ENCODE measurements at places on chromosomes 1 and 21. TPM values are rescaled to one million over a fixed set of nuclear protein-coding genes. Genes with fewer than 3 reads are reported as not detected.
A peak's percentile ranks its signal among the peaks of the same experiment; 100 is the strongest.

Gene PIGR
- total RNA-seq = not detected

Gene PLA2G2A
- total RNA-seq = not detected

Gene MYBPH
- total RNA-seq = 2.8 TPM

Gene ORC1
- total RNA-seq = 15.6 TPM

Gene CDA
- not detected for total RNA-seq

Gene SH3BP5L
- 18.0 TPM for total RNA-seq

Gene OR2M3
- not detected for total RNA-seq

Gene IVL
- not detected for total RNA-seq

GRCh38 chr1:29962831-29963247 lies 726.5 kb downstream of the PTPRU start:
- DNase-seq = no peak

DNA sequence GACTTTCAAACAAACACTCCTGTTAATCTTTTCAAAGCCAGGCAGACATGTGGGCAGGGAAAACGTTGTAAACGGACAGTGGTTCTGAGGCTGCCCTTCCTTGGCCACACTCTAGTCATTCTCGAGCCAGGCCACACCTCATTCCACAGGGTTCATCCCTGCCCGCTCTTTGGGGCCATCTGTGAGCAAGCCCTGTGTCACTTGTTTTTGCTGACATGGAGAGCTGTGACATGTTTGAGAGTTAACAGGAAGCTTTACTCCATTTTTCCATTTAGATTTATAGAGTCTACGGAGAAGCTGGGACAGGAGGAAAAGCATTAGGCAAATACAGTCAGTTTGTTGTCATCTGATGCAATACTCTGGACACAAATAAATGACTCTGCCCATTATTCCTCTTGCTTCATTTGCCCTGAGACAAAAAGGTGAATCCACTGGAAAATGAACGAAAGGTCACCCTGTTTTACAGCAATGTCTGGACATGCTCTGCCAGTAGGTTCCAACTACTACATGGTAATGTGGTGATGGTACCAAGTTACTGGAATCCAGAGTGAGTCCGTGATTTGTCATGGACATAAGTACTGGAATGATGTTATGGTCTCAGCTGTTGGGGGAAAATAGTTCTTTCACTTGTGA lies 126.9 kb downstream of the CLIC6 start:
- DNase-seq = peak; percentile 88

DNA sequence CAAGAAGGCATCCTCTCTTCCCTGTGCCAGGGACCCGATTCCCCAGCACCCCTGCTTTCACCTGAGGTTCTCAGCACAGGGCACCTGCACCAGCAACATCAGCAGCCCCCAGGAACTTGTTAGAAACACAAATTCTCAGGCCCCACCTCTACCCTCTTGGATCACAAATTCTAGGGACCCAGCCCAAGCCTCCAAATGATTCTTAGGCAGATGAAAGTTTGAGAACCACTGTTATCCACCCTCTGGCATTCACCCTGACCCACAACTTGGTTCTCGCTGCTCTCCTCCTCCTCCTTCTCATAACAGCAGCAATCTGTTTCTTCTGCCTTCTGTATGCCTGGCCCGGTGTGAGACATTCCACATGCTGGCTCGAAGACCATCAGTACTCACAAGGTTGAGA lies 60.3 kb upstream of the HIVEP3 start:
- DNase-seq = no peak

DNA sequence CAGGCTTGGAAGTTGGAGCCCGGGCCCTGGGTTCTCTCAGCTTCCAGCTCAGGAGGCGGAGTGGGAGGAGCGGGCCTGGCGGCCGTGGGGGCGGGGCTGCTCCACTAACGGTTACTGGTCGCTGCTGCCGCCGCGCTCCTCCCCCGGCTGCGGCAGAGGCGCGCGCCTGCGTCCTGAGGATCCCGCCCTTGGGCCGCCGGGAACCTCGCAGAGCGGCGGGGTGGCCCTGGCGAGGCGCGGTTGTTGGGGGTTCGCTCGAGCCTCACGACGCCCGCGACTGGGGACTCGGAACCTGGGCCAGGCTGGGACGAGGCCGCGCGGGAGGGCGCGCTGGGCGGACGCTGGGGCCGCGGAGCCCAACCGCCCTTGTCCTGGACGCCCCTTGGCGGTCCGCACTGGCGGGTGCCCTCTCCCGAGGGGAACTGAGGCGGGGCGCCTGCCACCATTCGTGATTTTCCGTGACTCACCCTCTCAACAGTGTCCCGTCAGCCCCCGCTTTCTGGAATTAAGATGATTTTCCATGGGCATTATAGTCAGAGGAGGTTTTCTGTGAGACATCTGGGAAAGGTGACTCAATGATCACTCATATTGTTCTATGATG lies 34.1 kb downstream of the OR2G3 start:
- no peak for DNase-seq

DNA sequence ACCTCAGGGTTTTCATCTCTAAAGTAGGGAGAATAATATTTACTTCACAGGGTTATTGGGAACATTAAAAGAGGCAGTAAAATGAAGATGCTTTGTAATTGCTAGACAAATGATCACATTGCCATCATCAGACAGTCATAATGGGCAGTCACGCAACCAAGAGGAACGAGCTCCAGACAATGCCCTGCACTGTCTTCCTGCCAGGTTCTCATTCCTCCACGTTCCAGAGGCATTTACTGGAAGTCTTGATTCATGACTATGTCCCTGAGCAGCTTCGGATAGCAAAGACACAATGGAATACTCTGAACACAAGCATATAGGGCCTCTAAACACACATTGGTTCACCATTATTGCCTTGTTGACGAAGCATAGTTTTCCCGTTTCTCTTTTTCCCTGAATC lies 389.7 kb downstream of the NTNG1 start:
- DNase-seq = no peak

DNA sequence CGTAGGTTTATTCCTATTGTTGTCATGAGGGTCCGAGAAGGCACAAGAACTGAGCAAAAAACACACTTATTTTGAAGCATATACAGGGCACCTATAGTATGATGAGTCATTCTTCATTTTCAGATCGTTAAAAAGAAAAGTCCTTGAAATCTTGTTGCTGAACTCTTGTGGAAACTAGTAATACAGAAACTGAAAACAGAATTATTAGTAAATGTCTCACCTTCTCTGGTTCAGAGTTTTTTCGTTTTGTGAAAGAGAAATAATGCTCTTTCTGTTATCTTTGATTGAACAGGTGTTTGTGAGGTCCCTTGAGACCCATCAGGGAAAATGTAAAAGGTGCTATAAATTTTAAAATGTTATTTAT lies 102.0 kb upstream of the COA6 start:
- no peak for DNase-seq

GRCh38 chr1:238223076-238223640 lies 332.4 kb upstream of the ZP4 start:
- DNase-seq = peak; percentile 30

GRCh38 chr1:160460214-160460642 lies 59.9 kb downstream of the VANGL2 start:
- no peak for DNase-seq

- DNase-seq = no peak
Measured at GRCh38 chr1:61132176-61132638, 49.8 kb downstream of the NFIA start.

DNA sequence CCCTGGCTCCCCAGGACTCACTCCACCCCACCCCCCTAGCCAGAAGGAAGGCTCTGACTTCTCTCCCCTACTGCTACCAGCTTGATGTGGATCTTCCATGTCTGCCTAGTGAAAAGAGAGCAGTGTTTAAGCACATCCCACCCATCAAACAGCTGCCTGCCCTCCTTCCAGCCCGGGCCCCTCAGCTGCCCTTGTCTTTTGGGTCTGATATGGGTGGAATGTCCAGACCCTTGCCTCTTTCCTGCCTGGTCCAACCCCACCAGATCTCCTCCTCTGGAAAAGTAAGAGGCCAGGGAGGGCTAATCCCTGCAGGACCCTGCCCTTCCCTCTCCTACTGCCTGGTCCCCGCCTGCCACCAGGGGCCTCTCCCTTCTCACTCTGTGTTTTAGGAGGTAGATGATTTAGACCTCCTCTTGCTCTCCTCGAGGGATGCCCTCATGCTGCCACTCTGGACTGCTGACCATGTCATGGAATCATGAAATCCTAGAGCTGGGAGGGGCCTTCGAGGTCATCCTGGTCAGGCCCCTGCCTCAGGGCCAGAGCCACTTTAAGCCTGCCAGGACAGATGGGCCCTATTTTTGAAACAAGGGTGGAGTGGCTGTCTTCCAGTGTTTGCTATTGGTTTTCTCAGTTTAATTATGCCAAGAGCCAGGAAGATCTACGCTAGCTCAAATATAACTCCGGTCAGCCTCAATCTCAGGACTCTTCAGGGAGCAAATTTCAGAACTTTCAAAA lies 15.8 kb upstream of the HSPG2 start:
- DNase-seq = no peak

GRCh38 chr1:169099561-169099960 lies 6.9 kb upstream of the ATP1B1 start:
- no peak for DNase-seq

DNA sequence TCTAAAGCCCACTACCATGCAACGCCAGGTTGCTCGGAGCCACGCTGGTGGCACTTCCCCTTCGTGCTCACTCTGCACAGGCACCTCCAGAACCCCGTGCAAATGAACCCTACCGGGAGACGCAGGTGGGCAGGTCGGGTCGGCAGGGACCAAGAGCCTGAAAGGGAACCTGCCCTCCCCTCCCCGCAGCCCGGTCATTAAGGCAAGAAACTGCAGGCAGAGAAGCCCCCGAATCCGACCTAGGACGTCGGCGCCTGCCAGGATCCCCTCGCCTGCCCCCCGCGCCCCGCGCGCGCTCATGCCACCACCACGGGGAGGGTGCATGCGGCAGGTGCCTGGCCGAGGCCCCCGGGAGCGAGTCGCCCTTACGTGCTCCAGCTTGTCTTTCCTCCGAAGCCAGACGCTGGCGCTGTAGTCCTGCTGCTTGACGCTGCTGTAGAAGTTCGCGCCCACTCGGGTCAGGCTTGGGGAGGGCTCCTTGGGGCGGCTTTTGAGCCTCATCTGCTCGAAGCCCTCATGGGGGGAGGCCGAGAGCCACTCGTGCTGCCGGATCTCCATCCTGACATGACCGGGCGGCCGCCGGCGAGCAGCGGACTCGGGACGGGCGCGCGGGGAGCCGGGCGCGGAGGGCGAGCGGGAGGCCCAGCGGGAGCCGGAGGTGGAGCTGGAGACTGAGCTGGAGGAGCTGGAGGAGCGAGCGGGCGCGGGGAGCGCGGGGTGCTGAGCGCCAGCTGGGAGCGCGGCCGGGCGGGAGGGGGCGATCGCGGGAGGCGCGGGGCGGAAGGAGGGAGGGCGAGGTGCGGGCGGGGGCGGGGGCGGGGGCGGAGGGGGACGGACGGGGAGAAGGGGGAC lies 552 bp downstream of the PLD5 start:
- DNase-seq = peak; percentile 26

- DNase-seq = peak; percentile 93
Measured at GRCh38 chr1:22831729-22832413, 121.2 kb downstream of the EPHB2 start.

GRCh38 chr1:161206411-161207140 lies 4.4 kb downstream of the NDUFS2 start:
- peak; percentile 79 for DNase-seq

DNA sequence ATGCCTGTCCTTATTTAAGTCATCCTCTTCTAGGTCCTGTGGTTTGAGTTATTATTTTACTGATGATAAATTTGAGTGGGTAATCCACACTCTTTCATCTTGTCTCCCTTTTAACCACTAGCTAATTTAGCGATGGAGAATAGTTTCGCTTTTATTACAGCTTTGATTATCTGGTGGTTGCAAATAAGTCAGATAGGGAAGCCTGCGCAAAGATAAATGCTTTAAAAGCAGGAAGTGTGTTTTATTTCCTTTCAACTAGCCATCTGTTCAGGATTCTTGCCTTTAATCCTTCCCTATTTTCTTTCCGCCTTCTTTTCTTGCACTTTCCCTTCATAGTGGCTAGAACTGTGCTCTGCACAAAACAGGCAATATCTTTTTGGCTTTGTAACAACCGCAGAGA lies 129.0 kb downstream of the TGFB2 start:
- DNase-seq = no peak

- peak; percentile 18 for DNase-seq
Measured at GRCh38 chr1:182080955-182081582, 19.6 kb upstream of the ZNF648 start.

DNA sequence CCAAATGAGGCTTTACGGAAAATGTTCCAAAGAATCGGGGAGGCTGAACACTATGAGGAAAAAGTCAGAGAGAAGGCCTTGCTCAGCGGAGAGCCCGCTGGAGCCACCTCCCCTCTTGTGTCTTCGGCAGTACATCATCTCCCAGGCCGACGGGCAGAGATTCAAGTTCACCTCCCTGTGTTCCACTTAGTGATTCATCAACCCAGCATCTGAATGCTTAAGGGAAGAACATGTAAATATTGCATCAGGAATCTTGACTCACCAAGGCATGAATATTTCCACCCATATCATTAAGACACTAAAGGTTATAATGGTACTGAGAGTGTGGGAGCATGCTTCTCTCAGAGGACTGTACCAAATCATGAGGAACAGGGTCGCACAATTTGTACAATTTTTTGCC lies 172.5 kb downstream of the ST6GALNAC5 start:
- peak; percentile 96 for DNase-seq

GRCh38 chr1:61223140-61223539 lies 140.8 kb downstream of the NFIA start:
- no peak for DNase-seq

DNA sequence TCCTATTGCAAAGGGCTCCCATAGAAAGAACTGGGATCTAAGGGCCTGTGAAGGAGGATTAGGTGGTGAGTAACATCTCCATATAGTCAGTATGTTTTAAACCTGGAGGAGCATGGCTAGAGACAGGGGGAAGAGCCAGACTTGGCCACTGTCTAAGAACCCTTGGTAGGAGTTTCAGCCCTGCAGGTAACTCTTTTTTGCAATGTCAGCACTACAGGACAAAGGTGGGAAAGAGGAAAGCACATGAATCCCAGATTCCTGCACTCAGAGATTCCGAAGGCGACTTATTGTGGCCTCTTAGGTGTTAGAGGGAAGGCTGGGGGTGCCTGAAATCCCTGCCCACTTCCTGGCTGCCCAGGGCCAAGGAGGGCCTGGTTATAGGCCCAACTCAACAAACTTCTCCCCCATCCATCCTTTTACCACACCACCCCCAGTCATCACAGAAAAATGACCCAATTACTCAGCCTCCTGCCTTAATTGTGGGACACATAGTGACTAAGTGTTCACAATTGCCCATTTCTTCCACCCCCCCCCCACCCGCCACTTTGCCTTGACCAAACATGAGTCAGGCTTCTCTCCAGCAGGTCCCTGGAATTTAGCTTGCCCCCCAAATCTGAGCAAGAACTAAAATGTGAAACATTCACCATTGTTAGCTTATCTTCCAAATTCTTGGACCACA lies 1.9 kb upstream of the NTNG1 start:
- DNase-seq = peak; percentile 34

- no peak for DNase-seq
Measured at GRCh38 chr1:90318431-90318830, 323.5 kb downstream of the ZNF326 start.

- no peak for DNase-seq
Measured at GRCh38 chr1:16205891-16206546, 6.4 kb downstream of the ARHGEF19 start.

DNA sequence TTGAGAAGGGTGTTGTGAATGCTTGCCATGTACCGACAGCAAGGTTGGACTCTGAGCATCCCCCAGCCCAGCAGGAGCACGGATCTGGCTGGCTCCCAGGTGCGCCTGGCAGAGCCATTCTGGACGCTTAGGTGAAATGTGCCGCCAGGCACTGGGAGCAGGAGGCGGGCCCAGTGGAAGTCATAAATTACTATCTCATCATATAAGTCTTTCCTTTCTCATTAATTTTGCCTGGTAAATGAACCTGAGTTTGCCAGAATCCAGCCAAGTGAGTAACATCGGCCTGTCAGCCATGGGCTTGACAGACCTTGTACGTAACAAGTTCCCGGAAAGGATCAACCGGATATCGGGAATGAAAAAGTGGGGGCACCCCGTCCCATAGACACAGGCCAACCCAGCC lies 179.5 kb upstream of the ARHGEF16 start:
- no peak for DNase-seq

All from LHCN-M2 (cell line).